ENCODE measurements at places on chromosomes 1 and 21.

GRCh38 chr1:15849775-15850324 is 2.3 kb downstream of the SPEN start:
- no peak for DNase-seq

GRCh38 chr1:61227857-61228550 is 145.6 kb downstream of the NFIA start:
- no peak for DNase-seq

DNA sequence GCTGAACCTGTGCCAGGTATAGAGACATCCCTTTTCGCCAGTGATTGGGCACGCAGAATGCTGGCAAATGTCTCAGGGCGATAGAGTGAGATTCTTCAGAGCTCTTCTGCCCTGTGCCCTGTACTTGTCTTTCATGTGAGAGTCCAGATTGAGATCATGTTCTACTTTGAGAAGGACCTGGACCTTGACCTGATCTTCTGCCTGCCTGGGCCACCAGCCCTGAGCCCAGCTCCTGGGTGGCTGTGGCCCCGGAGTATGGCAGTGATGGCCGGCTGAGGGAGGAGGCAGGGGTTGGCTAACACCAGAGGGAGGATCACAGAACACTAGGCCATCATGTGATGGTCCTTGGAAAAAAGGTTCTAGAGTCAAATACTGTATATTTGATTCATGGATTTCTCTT is 13.8 kb downstream of the STRIP1 start:
- DNase-seq = no peak

DNA sequence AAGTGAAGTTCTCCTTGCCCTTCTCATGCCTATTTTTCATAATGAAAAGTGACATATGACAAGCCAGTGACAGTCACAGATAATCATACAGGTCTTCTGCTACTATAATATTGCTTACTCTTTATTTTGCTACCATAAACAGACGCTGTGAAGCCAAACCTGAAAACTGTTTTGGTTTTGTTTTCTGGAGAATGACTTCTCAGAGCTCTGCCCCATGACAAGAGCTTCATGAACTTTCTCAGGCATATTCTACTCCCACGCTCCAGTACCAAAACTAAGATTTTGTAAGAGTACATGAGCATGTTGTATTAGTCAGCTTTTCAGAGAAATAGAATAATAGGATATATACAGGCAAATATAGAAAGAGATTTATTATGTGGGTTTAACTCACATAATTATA is 64.3 kb upstream of the VTCN1 start:
- DNase-seq = no peak

DNA sequence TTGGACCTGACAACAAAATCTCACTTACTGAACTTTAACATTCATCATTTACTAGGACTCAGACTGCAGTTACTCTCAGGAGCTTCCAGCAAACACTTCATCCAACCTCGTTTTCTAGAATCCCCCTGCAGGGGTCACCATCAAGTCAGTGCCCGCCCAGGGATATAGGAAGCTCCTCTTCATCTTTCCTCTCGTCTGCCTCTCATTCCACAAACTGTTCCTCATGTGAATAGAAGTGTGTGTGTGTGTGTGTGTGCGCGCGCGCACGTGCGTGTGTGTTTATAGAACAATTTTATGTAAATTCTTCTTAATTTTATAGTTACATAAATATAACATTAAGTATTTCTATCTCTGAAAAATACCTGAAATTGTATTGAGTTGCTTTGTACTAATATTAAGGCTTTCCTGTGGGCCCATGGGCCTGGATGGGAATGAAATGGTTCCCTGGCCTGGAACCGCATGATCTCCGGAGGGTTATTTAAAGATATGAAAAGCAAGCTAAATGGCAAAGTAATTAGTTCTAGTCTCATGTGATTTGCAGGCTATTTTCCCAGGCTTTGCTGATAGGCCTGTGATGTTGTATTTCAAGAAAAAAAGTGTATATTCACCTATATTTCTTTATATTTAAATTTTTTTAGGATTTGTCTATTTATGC is 21.7 kb upstream of the ABCD3 start:
- DNase-seq = no peak

GRCh38 chr1:199685369-199685768 is 342.1 kb upstream of the NR5A2 start:
- DNase-seq = no peak

- no peak for DNase-seq
These were observed 14.1 kb downstream of the TMEM53 start for GRCh38 chr1:44660176-44660575.

DNA sequence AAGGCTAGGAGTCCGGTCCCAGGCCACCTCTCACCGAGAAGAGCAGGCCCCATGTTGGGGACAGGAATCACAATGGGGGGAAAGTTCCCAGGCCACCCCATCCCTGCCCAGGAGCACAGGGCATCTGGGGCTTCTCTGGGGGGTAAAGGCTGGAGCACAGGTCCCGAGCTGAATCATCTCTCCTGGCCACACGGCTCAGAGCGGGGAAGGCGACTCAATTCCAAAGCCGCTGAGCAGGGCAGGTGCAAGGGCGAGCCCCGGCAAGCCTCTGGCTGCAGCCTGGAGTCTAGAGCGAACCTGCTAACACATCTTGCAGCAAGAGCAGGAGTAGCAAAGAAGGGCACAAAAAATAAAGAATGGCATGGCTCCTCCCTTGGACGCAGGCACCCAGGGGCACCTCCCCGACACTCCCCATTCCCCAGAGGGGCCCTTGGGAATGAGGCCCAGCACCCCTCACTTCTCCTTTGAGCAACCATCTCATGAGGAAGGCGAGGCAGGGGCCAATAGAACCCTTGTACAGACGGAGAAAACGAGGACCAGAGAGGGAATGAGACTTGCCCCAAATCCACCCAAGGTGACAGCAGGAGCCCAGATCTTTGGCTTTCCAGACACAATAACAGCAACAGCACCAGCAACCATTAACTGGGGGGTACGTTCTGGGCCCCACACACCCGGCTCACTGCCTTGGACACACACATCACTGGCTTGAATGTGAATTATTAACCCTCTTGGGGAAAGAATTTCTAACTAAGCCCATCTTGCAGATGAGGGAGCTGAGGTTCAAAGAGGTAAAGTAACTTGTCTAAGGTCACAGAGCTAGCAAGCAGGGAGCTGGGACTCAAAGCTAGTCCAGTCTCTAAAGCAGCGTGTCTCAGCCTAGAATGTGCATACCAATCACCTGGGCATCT is 20.7 kb upstream of the ALDH4A1 start:
- DNase-seq = no peak

GRCh38 chr21:41578716-41579115 is 70.8 kb upstream of the TMPRSS2 start:
- no peak for DNase-seq

GRCh38 chr1:184052750-184053149 is 1.2 kb downstream of the TSEN15 start:
- DNase-seq = no peak

DNA sequence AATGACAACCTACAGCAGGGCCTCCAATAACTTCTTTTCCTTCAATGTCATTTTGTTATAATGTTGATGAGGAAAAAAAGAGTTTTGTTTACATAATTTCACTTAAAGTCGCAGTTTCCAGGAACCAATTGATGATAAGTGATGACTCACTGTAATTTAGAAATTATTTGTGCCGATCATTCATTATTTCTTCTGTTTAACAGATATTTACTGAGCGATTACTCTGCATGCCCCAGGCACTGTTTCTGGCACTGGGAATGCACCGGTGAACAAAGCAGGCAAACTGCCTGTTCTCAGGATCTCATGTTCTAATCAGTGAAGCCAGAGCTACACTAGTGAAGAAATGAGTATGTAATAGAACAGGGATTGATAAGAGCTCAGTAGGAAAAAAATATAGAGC is 403.4 kb downstream of the NTNG1 start:
- DNase-seq = no peak

DNA sequence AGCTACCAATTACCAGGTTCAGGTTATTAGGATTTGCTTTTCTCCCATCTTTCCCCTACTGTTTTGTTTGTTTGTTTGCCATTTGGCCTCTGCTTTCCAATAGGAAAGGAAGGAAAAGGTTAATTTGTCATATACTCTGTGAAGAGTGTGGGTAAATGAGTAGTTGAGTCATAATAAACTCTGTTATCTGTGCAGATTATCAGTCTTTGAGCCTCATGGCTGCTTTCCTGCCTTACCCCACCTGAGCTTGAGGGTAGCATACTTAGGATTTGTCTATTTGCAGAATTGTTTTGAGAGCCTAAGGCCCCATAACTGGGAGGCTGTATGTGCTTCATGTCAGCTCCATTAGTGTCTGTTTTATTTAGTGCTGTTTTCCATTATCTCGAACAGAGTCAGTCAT is 32.9 kb upstream of the SNX27 start:
- DNase-seq = no peak

- no peak for DNase-seq
These were observed 33.3 kb downstream of the GNPAT start for GRCh38 chr1:231274119-231274825.

DNA sequence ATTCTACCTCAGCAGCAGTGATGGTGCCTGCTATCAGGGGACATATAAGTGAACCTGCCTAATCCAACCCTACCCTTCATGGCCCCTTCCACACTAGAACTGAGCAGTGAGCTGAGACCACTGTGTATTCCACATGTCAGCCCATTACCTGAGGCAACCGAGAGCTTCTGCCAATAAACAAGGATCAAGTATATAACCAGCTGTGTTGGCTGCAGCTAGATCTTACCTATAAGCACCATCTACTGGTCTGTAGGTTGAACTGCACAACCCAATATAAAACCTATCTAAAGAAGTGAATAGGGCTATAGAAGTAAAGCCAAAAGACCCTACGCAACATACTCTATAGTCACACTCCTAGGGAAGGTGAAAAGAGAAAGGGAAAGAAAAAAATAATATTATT is 376.9 kb downstream of the HHIPL2 start:
- DNase-seq = no peak

DNA sequence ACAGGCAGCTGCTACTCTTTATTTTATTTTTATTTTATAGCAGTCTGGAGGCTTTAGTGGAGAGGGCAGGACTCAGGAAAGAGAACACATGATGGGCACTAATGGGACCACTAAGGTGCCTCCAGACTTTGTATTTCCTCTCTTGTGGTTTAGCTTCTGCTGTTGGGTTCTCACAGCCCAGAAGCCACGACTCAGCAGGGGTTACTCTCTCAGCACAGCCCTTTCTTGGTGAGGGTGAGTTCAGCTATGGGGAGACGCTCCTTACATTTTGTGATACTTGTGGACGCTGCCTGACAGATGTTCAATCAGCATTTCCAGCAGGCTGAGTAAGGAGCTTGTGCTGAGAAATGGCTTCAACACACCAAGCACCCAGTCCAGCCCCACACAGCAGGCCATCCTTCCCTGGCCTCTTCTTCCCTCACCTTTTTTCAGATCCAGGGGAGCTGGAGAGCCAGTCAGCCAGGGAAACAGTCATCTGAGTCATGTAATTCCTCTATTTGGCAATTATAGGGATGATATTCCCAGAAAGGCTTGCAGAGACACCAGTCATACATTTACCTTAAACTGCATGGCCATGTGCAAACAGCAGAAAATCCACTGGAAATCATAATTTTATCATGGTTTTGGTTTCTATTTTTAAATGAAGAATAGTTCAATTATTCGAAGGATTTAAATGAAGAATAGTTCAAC is 53.2 kb upstream of the RAB3GAP2 start:
- no peak for DNase-seq

GRCh38 chr1:179879797-179880196 is 2.2 kb upstream of the TOR1AIP2 start:
- no peak for DNase-seq

DNA sequence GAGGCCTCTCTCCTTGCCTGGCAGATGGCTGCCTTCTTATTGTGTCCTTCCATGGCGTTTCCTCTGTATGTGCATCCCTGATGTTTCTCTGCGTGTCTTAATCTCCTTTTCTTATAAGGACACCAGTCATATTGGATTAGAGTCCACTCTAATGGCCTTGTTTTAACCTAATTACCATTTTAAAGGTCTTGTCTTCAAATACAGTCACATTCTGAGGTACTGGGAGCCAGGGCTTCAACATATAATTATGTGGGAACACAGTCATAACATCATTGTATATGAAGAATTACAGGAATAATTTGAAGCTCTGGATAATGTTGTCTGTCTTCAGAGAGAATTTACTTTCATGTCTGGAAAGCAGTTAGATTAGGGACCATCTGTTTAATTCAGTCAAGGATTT is 56.4 kb upstream of the PTGFR start:
- no peak for DNase-seq

GRCh38 chr1:8443558-8444194 is 125.8 kb downstream of the SLC45A1 start:
- DNase-seq = no peak

DNA sequence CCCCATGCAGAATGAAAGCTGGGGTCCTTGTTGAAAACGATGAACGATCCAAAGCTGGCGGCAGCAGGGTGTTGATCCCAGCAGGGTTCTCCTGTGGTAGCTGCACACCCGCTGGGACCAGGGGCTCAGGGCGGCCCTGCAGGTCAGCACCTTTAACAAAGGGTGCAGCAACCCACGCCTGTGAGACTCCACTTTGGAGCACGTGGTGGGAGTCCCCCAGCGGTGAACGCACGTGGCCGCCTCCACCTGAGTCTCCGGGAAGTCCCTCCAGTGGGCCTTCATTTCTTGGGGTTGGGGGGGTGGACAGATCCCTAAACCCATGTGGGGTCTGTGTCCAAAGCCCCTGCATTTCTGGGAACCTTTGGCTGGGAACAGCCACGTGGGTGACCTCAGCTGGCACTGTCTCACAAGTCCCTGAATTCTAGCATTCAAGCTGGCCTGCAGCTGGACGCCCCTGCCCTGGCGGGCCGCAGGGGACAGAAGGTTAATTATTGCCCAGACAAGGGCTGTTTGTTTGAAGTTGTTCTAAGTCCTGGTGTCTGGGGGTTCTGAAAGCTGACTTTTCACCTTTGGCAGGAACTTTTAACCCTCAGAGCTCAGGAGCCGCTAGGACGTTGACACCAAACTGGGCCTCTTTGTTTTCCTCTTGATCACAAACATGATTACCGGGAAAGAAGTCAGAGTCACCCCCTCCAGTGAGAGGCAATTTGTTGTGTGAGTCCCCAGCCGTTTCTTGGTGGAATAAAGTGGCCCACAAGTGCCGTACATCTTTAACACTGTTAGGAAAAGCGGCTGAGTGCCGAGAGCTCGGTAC is 64.5 kb downstream of the COL18A1 start:
- DNase-seq = no peak

DNA sequence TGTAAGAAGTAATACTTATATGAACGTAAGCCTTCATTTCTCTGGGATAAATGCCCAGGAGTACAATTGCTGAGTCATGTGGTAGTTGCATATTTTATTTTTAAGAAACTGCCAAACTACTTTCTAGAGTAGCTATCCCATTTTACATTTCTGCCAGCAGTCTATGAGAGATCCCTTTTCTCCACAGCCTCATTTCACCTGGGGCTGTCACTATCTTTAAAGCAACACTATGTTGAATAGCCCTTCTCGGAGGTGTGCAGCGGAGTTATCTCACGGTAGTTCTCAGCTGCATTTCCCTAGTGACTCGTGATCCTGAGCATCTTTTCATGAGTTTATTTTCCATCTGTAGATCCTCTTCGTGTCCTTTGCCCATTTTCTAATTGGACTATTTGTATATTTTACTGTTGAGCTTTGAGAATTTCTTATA is 93.4 kb downstream of the ADARB1 start:
- no peak for DNase-seq

GRCh38 chr1:159664247-159664646 is 50.1 kb downstream of the CRP start:
- no peak for DNase-seq

- DNase-seq = no peak
These were observed 272.3 kb downstream of the NEGR1 start for GRCh38 chr1:72010094-72010431.

Data from activated naive CD4-positive, alpha-beta T cell (primary cell).